ENCODE measurements at places on chromosomes 3 and 15.

GRCh38 chr3:120057029-120057428 is 37.2 kb downstream of the GSK3B start:
- DNase-seq: no peak

DNA sequence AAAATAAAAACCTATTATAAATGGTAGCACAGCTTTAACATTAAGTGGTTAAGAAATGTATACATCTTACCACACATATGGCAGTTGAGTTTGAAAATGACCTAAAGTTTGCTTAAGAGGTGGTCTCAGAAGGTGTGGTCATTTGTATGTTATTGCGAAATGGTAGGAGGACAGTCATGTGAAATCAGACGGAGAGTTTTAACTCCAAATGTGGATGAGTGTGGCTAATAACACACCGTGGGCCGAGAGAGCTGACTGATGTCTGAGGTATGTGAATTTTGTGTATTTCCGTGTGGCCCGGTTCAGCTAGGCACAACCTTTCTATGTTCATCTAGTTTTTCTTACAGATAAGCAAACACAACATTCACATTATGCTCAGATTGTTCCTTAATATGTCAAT is 71.9 kb downstream of the ARNT2 start:
- DNase-seq: peak; percentile 71

DNA sequence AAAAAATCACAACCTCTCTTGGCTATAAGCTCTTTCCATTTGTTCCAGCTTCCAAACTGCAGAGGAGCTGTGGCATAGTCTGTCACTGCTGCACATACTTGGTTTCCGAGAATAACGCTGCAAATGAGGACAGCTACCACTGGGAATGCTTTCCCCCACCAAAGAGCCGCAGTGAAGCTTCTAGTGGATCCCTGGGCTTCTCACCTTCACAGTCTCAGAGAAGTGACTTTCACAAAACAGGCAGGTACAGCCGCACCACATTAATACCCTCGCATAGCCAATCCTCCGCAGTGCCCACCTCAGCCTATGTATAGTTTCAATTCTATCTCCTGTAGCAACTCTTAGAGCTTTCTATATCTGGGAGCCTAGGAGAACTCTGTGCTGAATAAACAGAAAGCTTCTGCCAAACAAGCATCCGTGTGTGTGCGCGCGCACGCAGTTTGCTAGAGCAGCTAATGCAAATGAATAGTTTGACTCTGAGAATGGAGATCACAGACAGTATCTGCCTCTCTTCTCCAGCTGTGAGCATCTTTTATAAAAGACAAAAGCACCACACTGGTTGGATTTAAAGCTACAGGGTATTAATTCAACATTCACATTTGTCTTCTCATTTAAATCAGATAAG is 81.9 kb upstream of the PLXND1 start:
- peak; percentile 49 for DNase-seq

DNA sequence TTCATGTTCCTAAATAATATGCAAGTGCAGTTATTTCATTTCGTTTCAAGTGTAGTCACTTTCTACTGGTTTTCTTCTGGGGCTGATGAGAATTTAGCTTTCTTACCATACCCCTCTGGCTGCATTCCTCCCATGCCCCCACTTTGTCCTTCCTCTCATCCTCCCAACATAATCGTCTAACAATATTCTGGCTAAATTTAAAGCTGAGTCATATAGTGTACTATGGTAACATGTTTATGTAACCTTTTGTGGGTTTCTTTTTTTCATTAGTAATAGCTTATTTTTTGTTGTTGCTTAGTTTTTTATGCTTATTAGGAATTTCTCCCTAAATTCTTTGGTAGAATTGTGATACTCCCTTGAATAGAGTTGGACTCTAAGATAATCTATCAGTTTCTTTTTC is 30.5 kb downstream of the DUT start:
- DNase-seq: peak; percentile 76

- DNase-seq: peak; percentile 56
Observed at GRCh38 chr3:144770915-144771351, 799.3 kb downstream of the DIPK2A start.

- DNase-seq: peak; percentile 97
Observed at GRCh38 chr3:165642761-165643420, 194.3 kb downstream of the BCHE start.

DNA sequence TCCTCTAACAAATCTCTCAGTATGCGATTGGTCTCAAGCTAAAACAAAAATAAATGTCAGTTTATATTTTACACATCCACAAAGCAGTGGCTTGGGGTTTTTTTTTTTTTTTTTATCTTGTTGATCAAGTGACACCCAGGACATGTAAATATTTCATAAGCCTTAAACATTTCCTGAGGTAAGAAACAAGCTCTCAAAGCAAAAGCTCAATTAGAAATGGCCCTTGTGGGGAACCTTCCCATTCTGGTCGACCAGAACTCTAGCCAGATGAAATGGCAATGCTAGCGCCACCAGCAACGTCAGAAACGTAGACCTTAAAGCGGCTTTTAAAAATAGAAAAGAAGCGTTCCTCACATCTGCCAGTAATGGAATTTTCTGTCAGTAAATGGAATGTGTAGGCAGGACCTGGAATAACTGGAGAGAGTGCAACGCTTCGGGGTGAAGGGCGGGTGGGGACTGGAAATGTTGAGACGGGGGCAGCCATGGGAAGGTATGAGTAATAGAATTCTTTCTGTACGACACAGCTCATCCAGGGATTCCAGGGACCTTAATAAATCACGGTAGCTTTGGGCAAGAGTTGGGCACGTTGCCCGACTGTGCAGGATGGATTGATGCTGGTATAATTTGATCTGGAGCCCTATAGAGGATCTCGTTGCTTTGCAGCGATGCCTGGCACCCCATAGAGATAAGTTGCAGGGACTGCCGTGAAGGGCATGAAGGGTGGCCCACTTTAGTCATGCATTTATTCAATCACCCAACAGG is 44.4 kb downstream of the BTD start:
- peak; percentile 96 for DNase-seq

All from fibroblast of mammary gland (primary cell).